ENCODE measurements at places on chromosomes 3 and 15.

DNA sequence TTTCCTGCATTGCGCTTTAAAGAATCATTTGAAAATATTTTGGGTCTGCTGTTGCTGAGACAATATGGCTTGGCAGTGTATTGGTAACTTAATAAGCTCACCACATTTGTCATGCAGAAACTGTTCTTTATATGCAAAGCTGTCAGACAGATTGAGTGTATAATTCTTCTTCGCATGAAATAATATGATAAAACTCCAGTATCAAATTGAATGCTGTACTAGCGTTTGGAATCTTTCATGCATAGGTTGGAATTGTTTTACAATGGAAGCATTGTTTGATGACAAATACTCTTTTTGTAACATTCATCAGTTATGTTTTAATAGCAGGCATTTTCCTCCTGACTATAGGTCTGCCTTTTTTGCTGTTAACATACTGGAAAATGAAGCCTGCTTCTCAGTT, 53.8 kb downstream of the RBMS3 start:
- DNase-seq, result no peak

DNA sequence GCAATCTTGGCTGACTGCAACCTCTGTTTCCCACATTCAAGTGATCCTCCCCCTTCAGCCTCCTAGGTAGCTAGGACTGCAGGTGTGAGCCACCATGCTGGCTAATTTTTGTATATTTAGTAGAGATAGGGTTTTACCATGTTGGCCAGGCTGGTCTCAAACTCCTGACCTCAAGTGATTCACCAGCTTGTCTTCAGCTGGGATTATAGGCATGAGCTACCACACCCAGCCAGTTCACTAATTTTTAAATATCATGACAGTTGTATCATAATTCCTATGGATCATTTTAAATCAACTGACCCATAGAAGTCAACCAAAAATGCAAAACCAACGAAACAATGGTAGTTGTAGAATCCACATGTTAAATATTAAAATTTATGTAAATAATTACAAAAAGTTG, 35.1 kb downstream of the RAF1 start:
- no peak for DNase-seq

- no peak for DNase-seq
Observed at GRCh38 chr15:40106203-40107161, 2.2 kb downstream of the BMF start.

GRCh38 chr3:134354612-134355251, 19.5 kb downstream of the AMOTL2 start:
- no peak for DNase-seq

DNA sequence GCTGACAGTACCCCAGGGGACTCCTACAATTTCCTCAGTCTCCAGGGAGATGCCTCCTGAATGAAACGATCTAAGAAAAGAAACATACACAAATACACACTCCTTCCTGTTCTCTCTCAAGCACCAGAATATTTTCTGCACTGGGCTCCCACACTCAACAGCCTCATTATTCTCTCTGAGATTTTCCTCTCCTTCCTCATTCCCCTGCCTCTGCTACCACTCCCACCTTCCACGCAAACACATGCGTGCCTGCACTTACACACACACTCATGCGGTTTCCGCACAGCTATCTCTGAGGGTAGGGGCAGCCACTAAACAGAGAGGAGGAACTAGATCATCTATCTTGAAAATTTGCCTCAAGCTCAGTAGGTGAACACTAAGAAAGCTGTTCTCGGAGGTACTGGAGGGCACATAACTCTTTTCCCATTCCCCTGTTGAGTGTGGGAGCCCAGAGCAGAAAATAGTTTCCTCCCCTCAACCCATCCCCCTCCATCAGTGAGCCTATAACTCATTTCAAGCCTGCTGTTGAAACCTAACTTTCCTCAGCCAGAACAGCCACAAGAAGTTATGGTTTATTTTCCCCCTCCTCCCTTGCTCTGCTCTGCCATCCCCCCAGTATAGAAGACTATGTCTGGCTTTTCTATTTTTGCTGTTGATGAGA, 30.5 kb upstream of the TIPARP start:
- DNase-seq, result no peak

DNA sequence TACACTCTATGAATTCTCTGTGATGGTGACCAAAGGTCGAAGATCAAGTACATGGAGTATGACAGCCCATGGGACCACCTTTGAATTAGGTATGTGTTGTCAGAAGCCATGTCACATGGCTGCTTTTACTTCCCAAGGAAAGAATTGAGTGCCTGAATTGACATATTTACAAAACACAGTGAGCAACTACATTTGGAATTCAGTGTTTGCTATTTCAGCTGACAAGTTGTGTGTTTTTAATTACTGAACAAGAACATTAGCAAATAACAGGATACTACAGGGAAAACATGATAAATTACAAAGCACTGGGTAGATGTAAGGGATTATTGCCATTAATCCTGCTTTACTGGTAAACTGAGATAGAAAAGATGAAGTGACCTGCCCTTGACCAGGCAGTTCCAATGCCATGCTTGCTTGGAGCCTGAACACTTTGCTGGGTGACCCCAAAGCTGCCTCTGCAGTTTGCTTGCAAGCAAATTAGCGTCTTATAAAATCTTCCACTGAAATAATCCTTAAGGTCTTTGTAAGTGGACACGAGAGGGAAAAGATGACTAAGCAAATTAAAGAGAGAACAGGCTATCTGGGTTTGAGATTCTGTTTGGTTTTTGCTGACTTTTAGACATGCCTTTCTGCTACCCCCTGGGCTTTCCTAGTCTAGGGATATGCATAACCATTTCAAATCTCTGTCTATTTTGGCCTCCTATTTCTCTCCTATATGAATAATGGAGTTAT, 98.2 kb downstream of the HCN4 start:
- DNase-seq, result no peak

DNA sequence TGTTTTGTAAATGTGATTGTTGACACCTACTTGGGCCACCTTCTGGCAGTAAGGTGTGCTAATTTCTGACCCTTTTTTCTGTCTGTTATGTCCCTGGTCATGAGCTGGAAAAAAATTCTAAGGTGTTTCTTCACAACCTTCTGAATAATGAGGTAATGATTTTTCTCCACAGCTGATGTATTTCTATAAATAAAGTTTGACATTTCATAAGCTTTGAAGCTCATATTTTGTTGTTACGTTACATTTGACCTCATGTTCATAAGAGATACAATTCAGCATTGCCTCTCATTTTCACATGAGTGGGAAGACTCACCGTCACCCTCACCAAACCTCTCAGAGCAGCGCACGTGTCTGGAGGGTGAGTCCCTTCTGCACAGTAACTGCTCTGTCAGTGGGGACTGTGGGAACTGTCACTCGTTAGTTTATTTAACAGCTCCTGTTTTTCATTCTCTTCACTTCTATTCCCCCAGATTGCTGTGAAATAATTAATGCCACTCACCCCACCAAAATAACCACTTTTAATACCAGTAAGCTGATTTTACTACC, 140.9 kb downstream of the PLCL2 start:
- DNase-seq, result no peak
